Psoas muscle (tissue), 8 donors: ENCODE measurements at places on chromosomes 11 and 22. TPM values are rescaled to one million over a fixed set of nuclear protein-coding genes. Genes with fewer than 3 reads are reported as not detected.

The MS4A3 gene
- not detected for total RNA-seq

The MYOD1 gene
- total RNA-seq = 45.6 TPM

The CD3E gene
- 1.2 TPM for total RNA-seq

The GTSE1 gene
- 0.15 TPM for total RNA-seq

The LRRC32 gene
- total RNA-seq = 14.7 TPM

The MUC2 gene
- 0.02 TPM for total RNA-seq

The OR8A1 gene
- total RNA-seq = not detected

The TCN1 gene
- total RNA-seq = 0.44 TPM

The LRRC74B gene
- total RNA-seq = not detected

The TMEM151A gene
- not detected for total RNA-seq

The JHY gene
- 0.36 TPM for total RNA-seq

- no peak for DNase-seq
Observed at GRCh38 chr11:14768526-14769188, 123.4 kb downstream of the CYP2R1 start.

DNA sequence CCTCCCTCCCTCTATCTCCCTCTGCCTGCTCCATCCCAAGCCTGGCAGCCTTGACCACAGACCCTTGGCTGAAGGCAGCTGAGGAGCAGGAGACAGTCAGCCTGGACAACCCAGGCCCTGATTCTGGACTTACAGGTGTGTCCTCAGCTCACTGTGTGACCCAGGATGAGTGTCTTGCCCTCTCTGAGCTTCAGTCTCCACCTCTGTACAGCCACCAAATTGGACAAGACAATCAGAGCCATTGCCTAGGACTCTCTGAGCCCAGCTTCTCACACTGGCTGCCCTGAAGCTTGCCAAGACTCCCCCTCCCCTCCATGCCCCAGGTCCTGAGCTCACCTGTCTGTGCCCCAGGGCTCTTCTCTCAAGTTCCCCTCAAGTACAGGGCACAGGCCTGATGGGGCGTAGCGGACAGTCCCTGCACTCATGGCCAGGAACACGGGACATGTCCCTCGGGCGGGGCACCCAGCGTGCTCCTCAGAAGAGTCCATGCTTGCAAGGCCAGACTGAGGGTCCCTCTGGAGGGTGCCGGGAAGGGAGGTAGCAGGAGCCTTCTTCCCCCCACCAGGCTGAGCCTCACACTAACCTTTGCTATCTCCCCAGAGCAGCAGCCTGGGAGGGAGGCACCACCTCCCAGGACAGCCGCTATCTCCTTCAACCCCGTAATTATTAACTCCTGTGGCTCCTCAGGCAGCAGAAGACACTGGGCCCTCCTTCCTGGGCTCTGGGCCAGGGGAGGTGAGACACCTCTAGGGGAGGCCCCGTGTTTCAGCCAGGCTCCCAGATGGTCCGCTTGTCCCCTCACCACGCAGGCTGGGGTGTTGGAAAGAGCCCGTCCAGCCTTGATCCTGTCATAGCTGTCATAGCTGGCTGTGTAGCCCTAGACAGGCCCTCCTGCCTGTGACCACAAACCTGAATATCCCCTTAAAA lies 2.6 kb upstream of the RAB3IL1 start:
- DNase-seq = no peak

- no peak for DNase-seq
Observed at GRCh38 chr11:6988506-6988905, 31.6 kb downstream of the ZNF214 start.

DNA sequence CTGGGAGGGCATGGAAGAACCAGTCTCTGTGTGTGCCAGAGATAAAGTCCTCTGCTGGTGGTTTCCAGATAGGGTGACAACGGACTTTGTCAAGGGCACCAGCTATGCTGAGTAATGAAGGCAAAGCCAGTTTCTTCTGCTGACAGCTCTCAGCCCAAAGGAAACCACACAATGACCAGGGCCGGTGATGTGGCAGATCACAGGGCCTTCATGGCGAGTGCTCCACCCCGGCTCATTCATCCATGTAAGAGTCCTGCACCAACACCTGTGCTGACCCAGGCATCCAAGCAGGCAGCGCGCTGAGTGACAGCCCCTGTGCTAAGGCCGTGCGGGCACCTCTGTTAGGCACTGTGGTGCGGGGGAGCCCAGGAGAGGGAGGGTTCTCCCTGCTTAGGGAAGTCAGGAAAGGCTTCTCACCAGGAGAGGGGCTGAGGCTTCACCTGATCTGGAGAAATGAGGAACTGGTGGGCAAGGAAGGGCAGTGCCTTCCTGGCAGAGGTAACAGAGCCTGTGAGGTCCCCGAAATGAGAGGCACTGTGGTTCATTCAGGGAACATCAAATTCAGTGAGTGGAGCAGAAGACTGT lies 33.8 kb downstream of the TP53I11 start:
- DNase-seq = no peak

DNA sequence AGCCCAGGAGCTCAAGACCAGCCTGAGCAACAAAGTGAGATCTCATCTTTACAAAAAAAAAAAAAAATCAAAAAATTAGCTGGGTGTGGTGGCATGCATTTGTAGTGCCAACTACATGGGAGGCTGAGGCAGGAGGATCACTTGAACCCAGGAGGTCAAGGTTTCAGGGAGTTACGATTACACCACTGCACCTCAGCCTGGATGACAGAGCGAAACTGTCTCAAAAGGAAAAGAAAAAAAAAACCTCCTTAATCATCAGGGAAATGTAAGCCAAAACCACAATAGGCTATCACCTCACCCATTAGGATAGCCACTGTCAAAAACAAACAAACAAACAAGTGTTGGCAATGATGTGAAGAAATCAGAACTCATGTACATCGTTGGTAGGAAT lies 13.4 kb downstream of the DGCR2 start:
- no peak for DNase-seq

DNA sequence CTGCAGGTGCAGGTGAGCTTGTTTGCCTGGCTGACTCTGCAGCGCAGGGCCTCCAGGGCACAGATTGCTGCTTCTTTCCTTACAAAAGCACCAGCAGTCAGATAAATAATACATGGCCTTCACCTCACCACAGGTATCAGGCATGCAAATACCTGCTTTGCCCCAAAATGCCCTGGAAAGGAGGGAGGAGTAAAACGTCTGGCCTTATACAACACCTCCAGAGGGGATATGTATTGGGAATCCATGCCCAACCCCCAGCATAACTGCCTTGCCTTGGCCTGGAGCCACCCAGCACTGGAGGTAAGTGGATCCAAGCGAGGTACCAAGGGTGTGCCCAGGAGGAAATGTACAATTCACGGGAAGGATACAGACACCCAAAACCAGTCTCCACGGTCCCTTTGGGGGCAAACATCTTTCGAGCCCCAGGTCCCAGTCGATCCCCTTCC lies 860 bp downstream of the TMEM184B start:
- no peak for DNase-seq

- DNase-seq = no peak
Observed at GRCh38 chr11:792535-792821, 2.6 kb upstream of the CEND1 start.

DNA sequence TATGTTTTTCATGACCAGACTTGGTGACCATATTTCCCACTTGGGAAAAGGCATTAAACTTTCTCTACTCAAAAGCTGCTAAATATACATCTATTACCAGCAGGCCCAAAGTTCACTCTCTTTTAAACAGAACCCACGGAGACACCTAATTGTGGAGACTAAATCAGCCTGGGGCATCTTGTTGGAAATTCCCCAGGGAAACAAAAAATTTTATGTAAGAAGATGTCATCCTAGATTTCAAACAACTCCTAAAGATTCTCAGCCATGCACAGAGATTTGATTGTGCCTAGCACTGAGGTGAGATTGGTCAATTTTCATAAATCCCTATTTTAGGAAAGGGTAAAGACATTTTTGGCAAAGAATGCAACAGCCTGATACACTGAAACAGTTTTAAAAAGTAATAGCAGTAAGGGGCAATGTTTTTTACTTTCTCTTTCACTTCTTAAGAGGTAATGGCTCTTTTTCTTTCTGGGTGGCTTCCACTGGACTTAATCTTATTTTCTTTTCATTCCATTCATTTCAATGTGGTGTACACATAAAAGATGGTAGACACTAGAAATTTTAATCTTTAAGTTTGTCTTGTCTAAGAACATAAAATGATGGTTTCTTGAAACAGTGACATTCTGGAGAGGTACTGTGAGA lies 9.6 kb downstream of the OR52N2 start:
- no peak for DNase-seq

DNA sequence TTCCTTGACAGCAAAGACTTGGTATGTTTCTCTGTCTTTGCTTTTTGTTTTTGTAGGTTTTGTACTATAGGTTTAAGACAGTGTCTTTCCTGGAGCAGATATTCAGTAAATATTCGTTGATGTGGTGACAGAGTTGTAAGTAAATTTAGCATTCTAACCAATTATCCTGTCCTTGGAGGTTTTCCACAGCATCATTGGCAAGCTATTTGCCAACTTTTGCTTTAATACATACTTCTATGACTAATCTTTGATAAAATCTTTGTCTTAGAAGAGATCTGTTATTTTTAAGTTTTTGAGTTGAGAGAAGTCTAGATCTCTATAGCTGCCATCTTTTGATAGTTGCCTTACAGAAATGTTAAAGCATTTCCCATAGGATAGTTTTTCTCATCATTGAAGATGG lies 3.8 kb downstream of the USP47 start:
- no peak for DNase-seq

DNA sequence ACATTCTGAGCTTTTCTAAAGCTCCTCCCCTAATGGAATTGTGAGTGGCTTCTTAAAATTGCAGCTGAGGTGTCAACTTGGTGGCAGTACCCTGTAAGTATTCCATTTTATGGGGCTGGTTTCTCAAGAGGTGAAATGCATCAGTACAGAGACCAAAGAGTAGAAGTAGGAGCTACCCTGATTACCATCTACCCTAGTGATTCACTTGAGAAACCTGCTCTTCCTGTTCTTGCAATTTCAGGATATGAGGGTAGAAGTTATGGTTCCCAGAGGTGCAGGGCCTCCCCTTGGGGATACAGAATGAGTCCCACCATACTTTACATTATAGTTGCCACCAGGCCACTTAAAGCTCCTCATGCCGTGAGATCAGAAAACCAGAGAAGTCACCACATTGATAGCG lies 944.6 kb downstream of the OPCML start:
- DNase-seq = no peak

DNA sequence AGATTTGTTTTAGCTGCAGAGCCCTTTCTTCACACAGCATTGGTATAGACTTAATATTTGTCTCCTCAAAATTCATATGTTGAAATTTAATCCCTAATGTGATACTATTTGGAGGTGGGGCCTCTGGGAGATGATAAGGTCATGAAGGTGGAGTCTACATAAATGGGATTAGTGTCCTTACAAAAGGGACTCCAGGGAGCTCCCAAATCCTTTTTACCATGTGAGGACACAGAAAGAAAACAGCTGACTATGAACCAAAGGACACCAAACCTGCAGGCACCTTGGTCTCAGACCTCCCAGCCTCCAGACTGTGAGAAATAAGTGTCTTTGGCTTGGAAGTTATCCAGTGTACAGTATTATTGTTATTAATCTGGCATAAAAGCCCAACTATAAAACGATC lies 10.2 kb downstream of the SLC35F2 start:
- DNase-seq = no peak

DNA sequence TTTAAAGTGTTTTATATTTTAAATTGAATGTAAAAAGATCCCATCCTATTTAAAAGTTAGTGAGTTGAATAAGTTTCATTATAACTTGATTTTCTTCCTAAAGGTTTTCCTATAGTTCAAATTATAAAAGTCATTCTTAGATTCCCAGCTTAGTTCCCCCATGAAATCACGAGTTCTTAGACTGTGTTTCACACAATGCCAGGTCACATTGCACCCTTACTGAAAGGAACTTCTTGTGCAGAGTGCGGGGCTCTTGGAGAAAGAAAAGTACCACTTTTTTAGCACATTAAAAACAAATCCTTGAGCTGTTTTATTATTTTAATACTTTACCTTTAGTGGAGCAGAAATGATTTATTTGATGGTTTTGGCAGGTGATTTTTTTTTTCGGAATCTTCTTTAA lies 15.6 kb downstream of the GRAP2 start:
- no peak for DNase-seq

DNA sequence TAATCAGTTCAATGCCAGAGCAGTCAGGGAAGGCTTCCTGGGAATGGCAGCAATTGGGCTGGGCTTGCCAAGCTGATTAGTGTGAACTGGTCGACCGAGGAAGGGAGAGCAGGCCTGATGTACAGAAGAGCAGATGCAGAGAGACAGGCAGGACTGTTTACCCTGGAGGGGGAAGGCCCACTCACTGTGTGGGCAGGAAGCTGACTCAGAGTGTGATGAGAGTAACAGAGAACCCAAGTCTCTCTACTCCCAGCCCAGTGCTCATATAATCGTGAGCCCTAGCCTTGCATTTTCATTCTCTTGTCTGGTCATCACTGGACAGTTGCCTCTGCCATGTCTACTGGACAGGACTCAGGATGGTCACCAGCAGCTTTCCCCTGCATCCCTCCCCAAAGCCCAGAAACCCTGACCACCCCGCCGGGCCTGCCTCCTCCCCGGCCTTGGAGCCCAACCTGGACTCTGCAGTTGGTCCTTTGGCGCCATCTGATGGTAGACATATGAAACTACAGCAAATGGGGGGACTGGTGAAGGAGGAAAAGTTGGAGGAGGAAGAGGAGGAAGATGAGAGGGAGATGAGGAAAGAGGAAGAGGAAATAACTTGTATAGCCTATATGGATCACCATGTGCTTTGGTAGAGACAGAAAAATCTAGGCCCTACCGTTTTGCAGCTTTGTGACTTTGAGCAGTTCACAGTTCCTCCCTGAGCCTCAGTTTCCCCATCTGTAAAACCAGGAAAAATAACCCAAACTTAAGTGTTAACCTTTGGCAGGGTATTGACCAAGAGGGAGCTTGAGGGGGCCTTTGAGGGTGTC lies 43.4 kb upstream of the PRDM11 start:
- peak; percentile 59 for DNase-seq

DNA sequence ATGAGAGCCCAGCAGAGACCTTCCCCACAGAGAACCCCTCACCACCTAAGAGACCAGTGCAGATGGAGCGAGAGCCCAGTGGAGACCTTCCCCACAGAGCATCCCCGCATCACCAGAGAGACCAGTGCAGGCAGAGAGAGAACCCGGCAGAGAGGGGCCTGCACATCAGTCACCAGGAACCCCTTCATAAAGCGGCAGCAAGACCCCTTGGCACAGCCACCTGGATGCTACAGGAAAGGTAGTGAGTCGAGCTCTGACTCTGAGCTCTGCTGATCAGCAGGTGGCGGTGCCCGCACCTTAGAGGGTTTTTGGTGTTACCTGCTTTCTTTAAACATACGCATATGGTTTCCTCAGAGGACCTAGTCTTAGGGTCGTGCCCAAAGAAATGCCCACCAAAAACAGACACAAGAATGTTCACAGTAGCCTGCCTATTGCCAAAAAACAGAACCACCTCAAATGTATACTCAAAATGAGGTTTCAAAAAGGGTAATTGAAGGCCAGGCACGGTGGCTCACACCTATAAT lies 678.7 kb downstream of the BRD1 start:
- no peak for DNase-seq

- DNase-seq = no peak
Observed at GRCh38 chr11:30317030-30317429, 5.9 kb upstream of the ARL14EP start.

- peak; percentile 57 for DNase-seq
Observed at GRCh38 chr11:128422576-128423370, 164.6 kb downstream of the ETS1 start.

- no peak for DNase-seq
Observed at GRCh38 chr11:63599211-63600122, 14.8 kb downstream of the PLAAT3 start.
